ENCODE measurements at places on chromosomes 1 and 21.

DNA sequence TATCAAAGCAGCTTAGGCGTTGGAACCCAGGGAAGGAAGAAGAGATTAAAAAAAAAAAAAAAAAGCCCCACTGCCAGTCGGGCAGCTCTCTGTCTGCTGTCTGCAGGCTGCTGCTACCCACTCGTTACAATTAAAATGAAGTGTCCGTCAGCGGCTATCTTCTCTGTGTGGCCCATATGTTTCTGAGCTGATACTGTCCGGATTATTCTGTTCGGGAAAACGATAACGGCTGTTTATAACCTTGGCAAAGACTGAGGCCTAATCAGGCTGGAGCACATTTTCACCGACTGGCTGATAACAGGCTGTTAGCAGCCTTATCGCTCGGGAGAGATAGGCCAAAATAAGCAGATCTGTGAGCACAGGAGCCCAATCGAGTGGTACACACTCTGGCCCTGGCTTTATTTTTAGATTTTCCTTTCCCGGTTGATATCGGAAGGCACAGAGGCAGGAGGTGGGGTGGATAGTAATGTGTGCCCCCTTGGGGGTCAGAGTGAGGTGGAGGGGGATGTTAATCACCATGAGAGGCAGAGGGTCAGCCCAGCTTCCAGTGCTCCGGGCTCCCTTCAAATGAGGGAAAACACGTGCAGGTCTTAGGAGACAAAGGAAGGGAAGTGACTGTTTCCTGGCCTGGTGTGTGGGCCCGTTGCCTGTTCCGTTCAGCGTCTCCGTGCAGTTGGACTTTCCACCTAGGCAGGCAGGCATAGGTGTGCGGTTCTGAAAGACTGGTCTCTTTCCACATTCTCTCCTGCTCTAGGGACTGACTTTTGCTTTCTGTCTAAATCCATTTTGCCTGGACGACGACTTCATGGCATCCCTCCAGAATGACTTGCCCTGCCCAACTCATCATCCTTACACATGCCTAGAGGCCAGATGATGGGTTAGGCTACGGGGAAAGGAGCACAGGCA lies 153.4 kb downstream of the PBX1 start:
- no peak for DNase-seq

DNA sequence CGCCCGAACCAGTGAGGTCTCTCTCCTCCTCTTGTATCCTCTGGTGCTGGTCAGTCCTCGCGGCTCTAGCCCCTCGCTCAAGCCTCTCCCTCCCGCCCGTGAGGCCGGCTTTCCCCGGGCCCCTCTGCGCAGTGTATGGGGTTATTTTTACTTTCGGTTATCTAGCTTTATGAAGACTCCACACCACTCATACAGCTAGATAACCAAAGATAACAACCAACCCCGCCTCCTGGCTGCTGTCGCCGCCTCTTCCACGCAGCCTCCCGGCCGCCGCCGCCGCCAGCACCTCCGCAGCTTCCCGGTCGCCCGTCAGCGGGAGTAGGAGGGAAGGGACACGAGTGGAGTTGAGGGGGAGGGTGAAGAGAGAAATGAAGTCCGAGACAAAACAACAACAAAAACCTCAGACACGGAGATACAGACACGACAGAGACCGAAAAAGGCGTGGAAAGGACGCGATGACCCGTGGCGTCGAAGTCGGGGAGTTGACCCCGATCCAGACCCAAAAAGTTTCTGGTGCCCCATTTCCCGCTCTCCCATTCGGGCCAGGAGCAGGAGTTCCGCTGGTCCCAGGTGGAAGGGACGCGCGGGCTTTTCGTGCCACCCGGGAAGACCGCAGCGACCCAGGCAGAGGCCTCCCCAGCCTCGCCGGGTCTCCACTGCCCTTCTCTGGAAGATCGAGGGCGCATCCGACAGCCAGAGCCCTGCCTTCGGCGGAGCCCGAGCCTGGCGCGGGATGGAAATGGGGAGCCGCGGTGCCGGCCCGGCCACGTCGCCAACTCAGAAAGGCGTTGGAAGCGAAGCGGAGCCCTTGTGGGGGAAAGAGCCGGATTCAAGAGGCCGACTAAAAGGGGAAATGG lies 51.4 kb downstream of the RHBG start:
- DNase-seq: peak; percentile 51

GRCh38 chr1:234705615-234706014 lies 95.6 kb upstream of the IRF2BP2 start:
- no peak for DNase-seq

- DNase-seq: no peak
Measured at GRCh38 chr1:222038971-222039370, 297.1 kb upstream of the DUSP10 start.

GRCh38 chr1:204925701-204926100 lies 55.0 kb downstream of the NFASC start:
- no peak for DNase-seq

- DNase-seq: no peak
Measured at GRCh38 chr1:172801771-172802322, 142.9 kb downstream of the FASLG start.

DNA sequence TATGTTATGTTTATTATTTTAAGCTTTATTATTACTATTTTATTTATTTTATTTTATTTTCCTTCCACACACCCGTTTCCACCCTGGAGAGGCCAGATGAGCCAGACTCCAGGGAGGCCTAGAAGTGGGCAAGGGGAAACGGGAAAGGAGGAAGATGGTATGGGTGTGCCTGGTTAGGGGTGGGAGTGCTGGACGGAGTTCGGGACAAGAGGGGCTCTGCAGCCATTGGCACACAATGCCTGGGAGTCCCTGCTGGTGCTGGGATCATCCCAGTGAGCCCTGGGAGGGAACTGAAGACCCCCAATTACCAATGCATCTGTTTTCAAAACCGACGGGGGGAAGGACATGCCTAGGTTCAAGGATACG lies 468 bp upstream of the MX1 start:
- no peak for DNase-seq

DNA sequence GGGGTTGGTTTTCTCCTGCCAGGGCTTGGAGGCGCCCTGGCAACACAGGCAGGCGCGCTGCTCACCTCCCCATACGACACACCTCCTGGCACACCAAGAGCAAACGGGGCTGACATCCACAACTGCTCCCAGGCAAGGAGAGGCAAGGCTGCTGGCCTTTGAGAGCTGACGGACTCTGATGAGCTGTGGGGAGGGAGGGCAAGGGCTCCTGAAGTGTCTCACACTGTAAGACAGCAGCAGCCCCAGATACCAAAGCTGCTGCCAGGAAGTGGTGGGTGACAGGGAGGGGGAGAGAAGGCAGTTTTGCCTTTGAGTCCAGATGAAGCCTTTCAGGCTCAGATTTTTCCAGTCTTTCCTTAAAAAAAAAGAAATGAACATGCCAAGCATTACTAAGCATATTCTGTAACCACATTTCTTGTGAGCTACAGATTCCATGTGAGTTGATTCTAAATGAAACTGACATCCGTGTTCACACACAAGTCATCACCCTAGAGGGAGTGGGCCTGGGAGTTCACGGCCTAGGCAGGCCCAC lies 24.3 kb downstream of the PGBD5 start:
- DNase-seq: no peak

GRCh38 chr21:15534450-15534886 lies 195.3 kb upstream of the USP25 start:
- no peak for DNase-seq

- DNase-seq: no peak
Measured at GRCh38 chr21:31564439-31564838, 95.1 kb upstream of the SOD1 start.

GRCh38 chr1:1594602-1595260 lies 5.2 kb downstream of the FNDC10 start:
- no peak for DNase-seq

- DNase-seq: no peak
Measured at GRCh38 chr1:91717839-91718238, 168.1 kb downstream of the TGFBR3 start.

- no peak for DNase-seq
Measured at GRCh38 chr21:14235101-14235500, 19.1 kb downstream of the RBM11 start.

- no peak for DNase-seq
Measured at GRCh38 chr1:33317354-33317753, 3.5 kb downstream of the A3GALT2 start.

DNA sequence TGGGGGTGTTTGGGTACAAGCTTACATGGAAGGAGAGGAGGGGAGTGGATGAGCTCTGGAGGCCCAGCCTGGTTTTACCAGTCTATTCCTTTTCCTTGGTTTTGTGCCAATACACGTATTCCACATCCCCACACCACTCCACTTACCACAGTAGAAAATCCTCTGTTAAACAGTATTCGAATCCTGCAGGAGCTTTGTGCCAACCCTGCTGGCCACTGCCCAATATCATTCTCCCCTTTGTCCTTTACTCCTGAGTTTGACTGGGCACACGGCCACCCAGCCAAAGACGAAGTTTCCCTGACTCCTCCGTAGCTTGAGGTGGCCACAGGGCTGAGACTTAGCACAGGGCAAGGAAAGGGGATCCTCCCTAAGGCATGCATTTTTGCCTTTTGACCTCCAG lies 61.6 kb downstream of the TMCO4 start:
- no peak for DNase-seq

GRCh38 chr1:91529856-91530255 lies 29.2 kb downstream of the CDC7 start:
- no peak for DNase-seq

GRCh38 chr1:7833035-7833434 lies 19.8 kb downstream of the UTS2 start:
- DNase-seq: no peak

DNA sequence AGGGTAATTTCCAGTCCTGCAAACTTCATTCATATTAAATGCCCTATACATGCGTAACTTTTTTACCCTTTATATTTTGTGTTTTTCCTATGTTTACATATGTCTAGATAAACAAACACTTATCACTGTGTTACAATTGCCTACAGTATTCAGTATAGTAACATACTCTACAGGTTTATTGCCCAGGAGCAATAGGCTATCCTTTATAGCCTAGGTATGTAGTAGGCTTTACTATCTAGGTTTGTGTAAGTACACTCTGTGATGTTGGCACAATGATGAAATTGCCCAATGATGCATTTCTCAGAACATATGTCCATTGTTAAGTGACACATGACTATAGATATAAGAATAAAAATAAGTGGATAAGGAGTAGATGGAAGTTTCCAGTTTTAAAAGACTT lies 345.5 kb upstream of the C1orf87 start:
- DNase-seq: no peak
